Activated CD8-positive, alpha-beta memory T cell treated with anti-CD3 and anti-CD28 coated beads for 1 hour (primary cell): ENCODE measurements at places on chromosomes 11 and 22.

GRCh38 chr11:27179334-27179733 lies 138.7 kb downstream of the BBOX1 start:
- DNase-seq: no peak

GRCh38 chr22:45139693-45140092 lies 24.0 kb upstream of the NUP50 start:
- DNase-seq: no peak

DNA sequence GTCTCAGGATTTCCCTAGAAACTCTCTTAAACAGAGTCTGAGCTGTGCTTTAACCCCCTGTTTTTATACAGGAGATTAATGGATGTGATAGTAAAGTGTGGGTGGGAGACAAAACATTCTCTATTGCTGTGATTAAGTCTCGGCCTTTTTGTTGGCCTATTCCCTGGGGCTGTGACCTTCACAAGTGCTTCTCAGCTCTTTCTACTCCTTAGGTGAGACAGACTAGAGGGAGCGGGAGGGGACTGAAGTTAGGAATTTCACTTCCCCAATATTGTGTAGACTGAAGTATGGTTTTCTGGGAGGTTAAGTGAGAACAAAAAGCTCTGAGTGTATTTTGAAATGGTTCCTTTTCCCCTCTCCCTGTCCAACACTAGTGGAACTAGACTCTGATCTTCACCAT lies 29.8 kb upstream of the OR8B8 start:
- DNase-seq: no peak

DNA sequence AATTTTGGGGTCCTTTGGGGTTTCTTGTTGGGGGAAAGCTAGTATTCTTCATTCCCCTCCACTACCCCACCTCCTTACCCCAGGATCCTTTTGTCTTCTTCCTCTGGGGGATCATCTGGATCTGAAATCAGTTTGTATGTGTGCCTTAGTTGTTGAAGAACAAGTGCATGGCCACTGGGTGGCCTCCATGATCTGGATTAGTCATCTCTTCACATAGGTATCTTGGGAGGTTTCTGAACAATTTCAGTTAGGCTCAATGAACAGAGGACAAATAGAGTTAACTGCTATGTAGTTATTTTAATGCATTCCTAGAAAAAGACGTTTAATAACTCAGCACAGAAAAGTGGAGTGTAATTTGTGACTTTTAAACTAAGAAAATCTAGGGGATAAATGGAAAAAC lies 7.1 kb upstream of the VWA5A start:
- DNase-seq: no peak

GRCh38 chr11:16367252-16367651 lies 10.9 kb upstream of the SOX6 start:
- no peak for DNase-seq

GRCh38 chr22:42793848-42794405 lies 63.1 kb downstream of the ARFGAP3 start:
- DNase-seq: no peak
